Amniotic stem cell (primary cell): ENCODE measurements at places on chromosomes 5 and 9.

DNA sequence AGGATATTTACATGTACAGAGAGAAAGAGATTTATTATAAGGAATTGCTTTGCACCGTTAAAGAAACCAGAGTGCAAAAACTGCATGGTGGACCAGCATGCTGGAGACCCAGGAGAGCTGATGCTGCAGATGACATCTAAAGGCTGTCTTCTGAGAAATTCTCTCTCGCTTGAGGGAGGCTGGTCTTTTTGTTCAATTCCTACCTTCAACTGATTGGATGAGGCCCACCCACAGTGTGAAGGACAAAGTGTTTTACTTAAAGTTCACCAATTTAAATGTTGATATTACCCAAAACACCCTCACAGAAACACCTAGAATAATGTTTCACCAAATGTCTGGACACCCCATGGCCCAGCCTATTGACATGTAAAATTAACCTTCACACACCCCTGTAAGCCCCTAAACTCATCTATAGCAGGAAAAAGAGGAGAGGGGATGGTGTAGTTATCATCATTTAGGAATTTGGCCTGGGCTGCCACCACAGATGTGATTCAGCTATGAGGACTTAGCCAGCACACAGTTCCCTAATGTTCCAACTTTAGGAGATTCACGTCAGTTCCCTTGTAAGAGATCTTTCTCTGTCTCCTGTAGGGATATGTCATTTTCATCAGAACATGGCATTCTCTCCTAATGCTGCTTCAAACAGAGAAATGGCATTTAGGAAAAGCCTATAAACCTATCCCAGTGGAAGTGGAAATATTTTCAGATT, 358.2 kb upstream of the TLE4 start:
- no peak for DNase-seq

- DNase-seq: no peak
Measured at GRCh38 chr5:178839319-178839704, 20.4 kb upstream of the ZNF354B start.

DNA sequence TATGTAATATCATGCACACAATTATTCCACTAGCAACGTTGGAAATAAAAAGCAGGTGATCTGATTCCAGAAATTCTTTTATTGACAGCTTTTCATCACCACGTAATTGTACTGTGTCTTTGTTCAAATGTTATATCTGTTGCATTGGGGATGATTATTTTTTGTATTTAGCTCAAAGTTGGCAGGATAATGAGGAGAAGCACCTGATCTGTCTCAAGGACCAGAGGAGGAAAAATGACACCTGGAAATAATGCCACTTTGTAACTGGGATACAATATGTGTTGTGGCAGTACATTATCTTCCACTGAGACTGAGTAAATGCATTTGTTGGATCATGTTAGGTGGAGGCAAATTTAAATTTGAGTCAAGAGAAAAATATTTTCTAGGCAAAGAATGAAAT, 1298.8 kb upstream of the CDH6 start:
- no peak for DNase-seq

GRCh38 chr9:36268007-36268427, 9.8 kb upstream of the GNE start:
- no peak for DNase-seq

DNA sequence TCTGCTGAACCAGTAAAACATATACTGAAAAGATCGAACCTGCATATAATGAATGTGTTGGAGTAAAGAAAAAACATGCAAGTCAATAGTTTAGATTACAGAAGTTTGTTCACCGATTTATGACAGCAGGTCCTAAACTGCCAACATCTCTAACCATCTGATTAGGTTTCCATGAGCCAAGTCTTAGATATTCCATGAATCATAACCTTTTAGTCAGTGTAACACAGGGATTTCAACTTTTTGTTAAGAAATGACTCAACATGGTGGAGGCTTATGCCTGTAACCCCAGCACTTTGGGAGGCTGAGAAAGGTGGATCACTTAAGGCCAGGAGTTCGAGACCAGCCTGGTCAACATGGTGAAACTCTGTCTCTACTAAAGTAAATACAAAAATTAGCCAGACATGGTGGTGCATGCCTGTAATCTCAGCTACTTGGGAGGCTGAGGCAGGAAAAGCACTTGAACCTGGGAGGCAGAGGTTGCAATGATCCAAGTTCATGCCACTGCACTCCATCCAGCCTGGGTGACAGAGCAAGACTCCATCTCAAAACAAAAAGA, 38.7 kb downstream of the APC start:
- DNase-seq: peak; percentile 43
